ENCODE measurements at places on chromosomes 4 and X.

DNA sequence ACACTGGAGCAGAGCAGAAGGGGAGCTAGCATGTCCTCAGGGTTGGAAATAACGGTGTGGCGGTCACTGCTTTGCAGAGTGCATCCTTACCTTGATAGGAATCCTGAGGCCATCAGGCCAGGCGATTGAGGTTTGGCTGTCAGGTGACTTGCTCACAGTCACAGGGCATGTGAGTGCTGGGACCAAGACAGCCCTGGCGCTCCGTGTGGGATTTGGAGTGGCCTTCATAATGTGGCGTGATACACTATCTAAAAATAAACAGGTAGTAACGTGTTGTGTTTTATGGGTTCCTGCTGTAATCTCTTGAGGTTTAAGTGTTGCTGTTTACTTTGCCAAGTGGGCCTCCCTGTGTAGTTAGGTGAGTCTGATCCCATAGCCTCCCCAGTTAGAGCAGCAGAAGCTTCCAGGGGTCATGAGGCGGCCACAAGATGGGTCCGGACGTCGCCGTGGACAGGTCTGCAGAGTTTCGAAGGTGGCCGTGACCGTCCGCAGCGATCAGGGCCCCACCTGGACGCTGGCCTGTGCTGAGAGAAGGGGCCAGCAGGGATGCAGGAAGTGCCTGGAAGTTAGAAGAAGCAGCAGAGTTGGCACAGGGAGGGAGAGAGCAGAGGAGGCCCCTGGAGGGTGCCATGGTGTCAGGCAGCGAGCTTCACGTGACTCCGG lies 27.7 kb downstream of the RGS12 start:
- DNase-seq: no peak

GRCh38 chr4:169758401-169758962 lies 738 bp upstream of the HPF1 start:
- no peak for DNase-seq

GRCh38 chr4:168361365-168362024 lies 42.9 kb upstream of the DDX60 start:
- DNase-seq: no peak

- no peak for DNase-seq
These were observed 236.3 kb downstream of the PCDH10 start for GRCh38 chr4:133385161-133385954.

GRCh38 chr4:75511841-75512240 lies 2.4 kb downstream of the RCHY1 start:
- no peak for DNase-seq

DNA sequence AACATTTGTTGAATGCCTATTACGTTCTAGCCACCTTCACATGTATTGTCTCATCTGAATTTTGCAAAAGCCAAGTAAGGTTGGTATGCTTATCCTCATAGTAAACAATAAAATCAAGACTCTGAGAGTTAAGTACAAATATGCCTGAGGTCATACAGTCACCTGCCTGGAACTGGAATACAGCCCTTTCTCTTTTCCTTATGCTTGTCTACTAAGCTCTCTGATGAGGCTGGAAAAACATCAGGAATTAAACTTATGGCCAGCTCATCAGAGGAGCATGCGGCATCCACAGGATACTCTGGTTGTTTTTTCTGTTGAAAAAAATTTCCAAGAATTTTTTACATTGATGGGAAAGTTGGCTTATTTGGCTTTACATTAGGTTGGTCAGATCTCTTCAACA lies 35.5 kb downstream of the NCAPG start:
- no peak for DNase-seq
